Aorta (tissue), 5 donors: ENCODE measurements at places on chromosomes 5 and 9. TPM values are rescaled to one million over a fixed set of nuclear protein-coding genes. Genes with fewer than 3 reads are reported as not detected.

GRCh38 chr5:168076561-168076991 is 214.9 kb upstream of the WWC1 start:
- DNase-seq: no peak

The CFAP90 gene
- total RNA-seq: not detected

GRCh38 chr9:100591639-100592412 is 13.9 kb downstream of the CAVIN4 start:
- no peak for DNase-seq

DNA sequence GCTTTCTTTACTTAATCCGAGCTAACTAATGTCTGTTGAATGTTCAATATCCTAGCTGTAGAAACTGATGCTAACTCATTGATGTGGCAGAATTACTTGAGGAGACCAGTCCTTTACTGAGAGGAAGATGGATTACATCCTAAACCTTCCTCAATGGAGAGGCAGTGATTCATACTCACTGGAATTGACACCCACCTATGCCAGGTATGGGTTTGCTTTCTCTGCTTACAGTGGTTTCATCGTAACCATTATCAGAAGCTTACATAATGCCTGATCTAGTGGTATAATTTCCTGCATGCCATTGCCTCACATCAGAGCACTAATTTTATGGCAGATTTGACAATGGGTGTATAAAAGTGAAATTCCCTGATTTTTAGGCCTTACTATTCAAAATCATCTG is 384.7 kb downstream of the ANXA1 start:
- DNase-seq: no peak

The POLR3G gene
- total RNA-seq: 1.5 TPM

The TTC16 gene
- total RNA-seq: 0.16 TPM

DNA sequence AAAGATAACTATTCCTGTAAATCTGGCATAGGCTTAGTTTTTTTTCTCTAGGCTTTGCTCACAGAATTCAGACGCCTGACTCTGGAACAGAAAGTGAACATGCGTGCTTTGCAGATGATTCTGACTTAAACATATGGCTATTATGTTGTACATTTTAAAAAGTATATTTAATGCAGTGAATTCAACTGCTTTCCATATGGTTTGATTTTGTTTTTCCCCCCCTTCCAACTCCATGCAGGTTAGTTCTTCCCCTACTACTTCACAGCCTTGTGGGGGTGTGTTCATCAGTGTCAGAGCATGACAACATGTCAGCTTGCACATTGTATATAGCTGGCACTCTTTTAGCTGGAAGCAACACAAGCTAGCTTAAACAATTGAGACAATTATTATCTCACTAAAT is 226.8 kb downstream of the TMEM167A start:
- DNase-seq: no peak

GRCh38 chr9:24766081-24766480 is 220.4 kb upstream of the IZUMO3 start:
- DNase-seq: no peak

DNA sequence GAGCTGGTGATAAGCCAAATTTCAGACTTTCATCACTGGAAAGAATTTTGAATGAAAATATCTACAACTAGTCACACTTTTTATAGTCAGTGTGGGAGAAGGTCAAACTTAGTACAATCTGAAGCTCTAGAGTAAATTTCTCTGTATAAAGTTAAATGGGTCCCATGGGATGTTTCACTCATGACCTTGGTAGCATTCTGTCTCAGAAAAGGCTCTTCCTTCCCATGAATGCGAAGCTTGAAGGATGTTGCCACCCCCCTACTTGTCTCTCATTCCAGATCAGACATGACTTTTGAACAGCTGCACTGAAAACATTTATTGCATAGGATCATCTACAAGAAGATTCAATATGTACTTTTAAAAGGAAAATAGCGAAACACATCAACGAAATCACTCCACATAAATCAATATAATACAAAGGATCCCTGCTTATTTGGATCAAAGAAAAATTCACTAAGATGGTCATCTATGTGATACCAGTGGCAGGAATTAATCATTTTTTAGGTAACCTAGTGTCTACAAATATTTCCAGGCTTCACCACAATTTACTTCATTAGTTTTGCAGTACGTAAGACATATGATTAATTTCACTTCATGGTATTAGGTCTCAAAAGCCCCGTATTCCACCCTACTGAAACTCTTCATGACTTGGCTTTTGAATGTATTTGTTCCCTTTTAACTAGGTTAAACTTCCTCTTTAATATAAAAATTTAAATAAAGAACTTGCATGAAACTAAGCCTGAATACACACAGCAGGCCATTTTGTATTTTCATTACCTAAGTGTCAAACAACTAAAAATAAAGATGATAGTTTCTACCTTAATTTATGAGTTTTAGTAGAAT is 4.4 kb downstream of the ST8SIA4 start:
- DNase-seq: no peak

- no peak for DNase-seq
Measured at GRCh38 chr5:32217886-32218396, 43.8 kb upstream of the GOLPH3 start.

The PAEP gene
- total RNA-seq: not detected

GRCh38 chr9:89732295-89732938 is 127.6 kb downstream of the GADD45G start:
- DNase-seq: no peak
